M059J (cell line): ENCODE measurements at places on chromosomes 2 and 18. TPM values are rescaled to one million over a fixed set of nuclear protein-coding genes. Genes with fewer than 3 reads are reported as not detected.
A peak's percentile ranks its signal among the peaks of the same experiment; 100 is the strongest.

GRCh38 chr2:47528874-47529273 lies 125.9 kb downstream of the MSH2 start:
- no peak for DNase-seq

- peak; percentile 59 for DNase-seq
Observed at GRCh38 chr2:55618275-55619055, 1.0 kb upstream of the PPP4R3B start.

DNA sequence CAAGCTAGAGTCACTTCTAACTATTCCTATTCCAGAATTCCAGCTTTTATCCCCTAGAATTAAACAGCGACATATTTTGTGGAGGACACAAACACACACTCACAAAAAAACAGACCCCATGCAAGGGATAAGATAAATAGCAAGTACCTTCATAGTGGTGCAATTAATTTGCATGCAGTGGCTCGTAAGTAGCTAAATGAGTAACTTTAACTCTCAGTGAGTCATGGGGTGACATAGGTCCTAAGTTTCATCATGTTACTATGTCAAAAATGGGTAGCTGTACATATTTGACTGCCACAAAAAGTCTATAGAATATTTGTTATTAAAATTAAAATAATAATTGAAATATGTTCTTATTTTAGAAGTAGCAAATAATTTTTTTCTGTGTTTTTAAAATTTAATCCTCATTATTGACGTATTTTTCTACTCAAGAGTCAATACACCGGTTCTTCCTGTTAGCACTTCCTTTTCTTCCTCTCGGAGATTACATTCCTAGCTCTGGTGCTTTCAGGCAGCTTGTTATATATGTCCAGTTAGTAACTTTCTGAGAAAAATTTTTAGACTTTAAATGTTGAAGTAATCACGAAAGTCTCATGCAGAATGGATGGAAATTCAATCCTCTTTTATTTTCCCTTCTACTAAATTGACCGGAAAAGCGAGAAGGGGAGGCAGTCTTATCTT lies 247.0 kb downstream of the KCNH7 start:
- DNase-seq, result peak; percentile 11

DNA sequence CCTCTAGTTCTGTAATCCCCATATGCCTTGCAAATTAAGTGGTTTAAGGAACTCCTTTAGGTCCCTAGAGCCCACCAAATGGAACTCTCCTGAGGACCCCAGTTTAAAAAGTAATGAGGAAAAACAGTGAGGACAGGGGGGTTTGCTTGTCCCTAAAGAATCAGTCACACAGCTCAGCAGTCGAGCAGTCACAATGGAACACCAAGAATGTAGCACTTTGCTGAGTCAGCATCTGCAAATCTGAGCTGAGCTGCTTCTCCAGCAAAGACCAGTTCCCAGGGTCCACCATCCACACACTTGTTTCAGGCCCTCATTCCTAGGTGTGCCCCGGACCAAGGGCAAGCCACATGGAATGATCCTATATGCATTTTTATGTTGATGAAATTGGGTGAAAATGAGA lies 46.2 kb upstream of the NEDD4L start:
- DNase-seq, result no peak

DNA sequence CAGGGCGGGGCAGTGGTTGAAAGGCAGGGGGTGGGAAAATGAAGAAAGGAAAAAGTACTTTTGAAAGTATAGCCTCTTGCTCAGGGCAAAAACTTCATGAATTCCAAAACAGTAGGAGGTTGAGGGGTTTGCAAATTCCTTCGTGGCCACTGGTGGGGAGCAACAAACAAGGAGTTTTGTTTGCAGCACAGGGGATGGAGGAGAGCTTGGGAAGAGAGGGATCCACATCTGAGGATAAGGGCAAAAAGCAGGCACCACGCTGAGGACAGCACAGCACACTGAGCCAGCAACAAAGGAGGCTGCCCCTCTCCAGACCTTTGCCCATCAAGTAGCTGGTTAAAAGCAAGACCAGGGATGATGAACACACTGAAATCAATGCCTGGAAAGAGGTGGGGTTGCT lies 148.9 kb downstream of the TCF4 start:
- DNase-seq, result no peak

DNA sequence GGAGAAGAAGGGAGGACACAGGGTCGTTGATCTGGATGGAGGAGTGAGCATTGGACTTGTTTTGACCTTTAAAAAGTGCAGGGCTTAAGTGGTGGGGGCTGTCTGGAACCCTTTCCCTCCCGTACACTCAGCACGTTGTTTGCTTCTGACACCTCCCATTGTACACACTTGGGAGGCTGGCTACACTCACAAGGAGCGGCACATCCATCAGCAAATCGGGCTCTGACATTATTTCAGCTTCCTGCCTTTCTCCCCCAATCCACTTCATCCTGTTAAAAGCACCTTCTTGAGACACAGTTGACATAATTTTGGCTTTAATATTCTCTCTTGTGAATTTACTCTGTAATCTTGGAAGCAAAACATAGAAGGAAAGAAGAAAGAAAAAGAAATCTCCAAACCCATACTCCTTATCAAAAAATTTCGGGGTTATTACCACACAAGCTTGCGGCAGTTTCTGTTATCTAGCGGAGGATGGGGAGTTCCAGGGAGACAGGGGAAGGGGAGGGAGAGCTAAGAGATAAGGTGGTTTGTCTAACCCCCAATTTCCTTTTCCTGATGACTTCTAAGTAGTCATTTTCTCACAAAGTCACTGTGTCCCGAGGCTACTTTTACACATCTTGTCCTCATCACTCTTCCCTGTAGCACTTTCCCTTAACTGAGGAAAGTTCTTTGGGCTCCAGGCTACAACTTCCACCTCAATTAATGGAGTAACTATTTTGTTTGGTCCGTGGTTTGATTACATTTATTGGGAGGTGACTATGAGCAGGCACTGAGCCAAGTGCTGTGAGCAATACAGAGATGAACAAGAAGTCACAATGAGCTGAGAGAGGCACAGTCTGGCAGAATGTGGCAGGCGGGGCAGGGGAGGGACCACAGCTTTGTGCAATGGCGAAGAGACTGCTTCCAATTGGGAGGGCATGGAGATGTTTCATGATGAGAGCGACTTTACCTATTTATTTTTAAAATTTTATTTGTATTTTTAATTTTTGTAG lies 240.1 kb upstream of the MEX3C start:
- no peak for DNase-seq

GRCh38 chr2:164479460-164479859 lies 141.8 kb downstream of the GRB14 start:
- DNase-seq, result peak; percentile 31

GRCh38 chr2:207357216-207357615 lies 172.5 kb upstream of the CREB1 start:
- no peak for DNase-seq

GRCh38 chr2:20578895-20579825 lies 71.7 kb downstream of the HS1BP3 start:
- DNase-seq, result peak; percentile 99

DNA sequence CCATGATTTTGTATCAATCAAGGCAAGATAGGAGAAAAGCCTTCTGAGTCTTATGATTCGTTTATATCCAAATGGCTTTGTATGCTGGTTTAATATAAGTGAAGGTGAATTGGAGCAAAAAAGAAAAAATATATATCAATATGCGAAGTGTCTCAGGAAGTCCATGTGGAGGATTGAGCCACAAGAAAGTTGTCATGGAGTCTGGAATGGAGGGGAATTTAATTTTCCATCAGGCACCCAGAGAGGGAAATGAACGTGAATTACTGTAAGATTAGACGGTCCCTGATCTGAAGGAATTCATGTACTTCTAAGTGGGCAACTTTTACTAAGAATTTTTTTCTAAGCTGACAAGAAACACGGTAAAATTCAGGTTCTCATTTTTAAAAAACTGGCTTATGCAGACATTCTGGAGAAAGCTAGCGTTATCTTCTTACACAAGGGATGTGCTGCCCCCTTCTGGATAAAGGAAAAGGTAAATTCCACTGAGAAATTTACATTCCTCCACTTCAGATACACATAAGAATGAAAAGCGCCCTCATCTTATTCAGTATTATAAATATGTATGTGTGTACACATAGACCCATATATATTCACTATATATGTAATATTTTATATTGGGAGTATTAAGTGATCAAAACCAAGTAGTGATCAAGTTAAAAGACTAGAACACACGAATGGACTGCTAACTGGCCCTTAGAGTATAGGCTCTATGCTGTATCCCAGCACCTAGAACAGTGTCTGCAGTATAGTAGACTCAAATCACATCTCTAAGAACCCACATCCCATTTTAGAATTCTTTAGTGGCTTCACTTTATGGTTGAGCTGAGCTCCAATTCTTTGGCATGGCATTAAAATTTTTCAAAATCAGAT lies 289.0 kb upstream of the TFPI start:
- peak; percentile 64 for DNase-seq

- no peak for DNase-seq
Observed at GRCh38 chr2:234453216-234453615, 43.7 kb downstream of the ARL4C start.

GRCh38 chr2:174522553-174522952 lies 35.7 kb upstream of the GPR155 start:
- DNase-seq, result no peak

- no peak for DNase-seq
Observed at GRCh38 chr18:51059969-51060368, 30.0 kb downstream of the SMAD4 start.

- peak; percentile 59 for DNase-seq
Observed at GRCh38 chr2:127770973-127771735, 39.8 kb downstream of the WDR33 start.

GRCh38 chr2:213022987-213023386 lies 128.4 kb downstream of the IKZF2 start:
- no peak for DNase-seq

- no peak for DNase-seq
Observed at GRCh38 chr2:64315291-64315960, 138.5 kb upstream of the LGALSL start.

DNA sequence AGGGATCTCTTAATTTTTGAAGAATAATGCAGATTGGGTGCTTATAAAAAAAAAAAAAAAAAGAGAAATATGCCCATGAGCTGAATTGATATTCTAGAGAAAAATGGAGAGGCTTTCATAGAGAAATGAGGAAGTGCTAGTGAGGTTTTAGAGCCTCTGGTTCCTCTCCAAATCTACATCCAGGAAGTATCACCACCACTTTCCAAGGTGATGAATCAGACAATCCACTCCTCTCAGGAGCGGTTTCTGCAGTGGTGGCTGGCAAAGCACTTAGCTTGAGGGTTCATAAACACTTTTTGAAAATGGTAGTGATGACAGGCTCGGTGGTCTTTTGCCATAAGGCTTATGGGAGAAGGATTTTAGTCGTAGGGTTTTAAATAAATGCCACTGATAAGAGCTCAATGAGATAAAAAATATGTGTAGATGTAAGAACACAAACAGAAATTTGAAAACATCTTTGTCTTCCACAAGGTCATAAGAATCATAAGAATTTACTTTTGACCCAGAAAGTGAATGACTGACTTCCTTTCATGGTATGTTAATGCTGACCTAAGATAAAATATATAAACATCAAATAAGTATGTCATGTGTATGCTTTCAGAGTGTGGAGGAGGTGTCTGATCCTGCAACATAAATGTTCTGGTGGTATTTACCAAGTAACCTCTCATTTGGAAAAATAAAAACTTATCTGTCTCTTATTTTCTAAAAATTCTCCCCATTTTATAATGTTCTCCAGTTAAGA lies 42.1 kb upstream of the DSG1 start:
- no peak for DNase-seq

GRCh38 chr2:65361623-65362022 lies 70.8 kb downstream of the SPRED2 start:
- DNase-seq, result no peak

GRCh38 chr2:239327536-239328350 lies 73.1 kb downstream of the HDAC4 start:
- DNase-seq, result no peak

- DNase-seq, result peak; percentile 97
Observed at GRCh38 chr18:58682429-58683069, 11.3 kb downstream of the MALT1 start.

GRCh38 chr18:68763083-68763482 lies 34.8 kb upstream of the CCDC102B start:
- DNase-seq, result peak; percentile 50

DNA sequence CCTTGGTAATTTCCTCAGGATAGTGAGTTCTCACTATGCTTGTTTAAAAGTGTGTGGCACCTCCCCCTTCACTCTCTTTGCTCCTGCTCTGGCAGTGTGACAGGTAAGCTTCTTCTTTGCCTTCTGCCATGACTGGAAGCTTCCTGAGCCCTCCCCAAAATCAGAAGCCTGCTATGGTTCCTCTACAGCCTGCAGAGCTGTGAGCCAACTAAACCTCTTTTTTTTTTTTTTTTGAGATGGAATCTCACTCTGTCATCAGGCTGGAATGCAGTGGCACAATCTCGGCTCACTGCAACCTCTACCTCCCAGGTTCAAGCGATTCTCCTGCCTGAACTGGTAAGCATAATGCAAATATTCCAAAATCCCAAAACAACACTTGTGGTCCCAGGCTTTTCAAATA lies 80.0 kb downstream of the SOWAHC start:
- peak; percentile 49 for DNase-seq

- no peak for DNase-seq
Observed at GRCh38 chr2:182864949-182865570, 1.4 kb downstream of the FRZB start.

- peak; percentile 32 for DNase-seq
Observed at GRCh38 chr2:141021109-141021508, 1109.7 kb downstream of the LRP1B start.

Gene CNDP2
- 25.9 and 31.9 TPM in 2 replicates for total RNA-seq

Gene GALNT13
- total RNA-seq, result 0.05 TPM in 1 of 2 replicates, not detected in the other

Gene BCL11A
- under 0.01 TPM in 1 of 2 replicates, not detected in the other for total RNA-seq

Gene AQP4
- total RNA-seq, result not detected in 2 replicates

Gene CCDC178
- total RNA-seq, result not detected in 2 replicates

Gene TRIM54
- total RNA-seq, result 0.05 TPM in 1 of 2 replicates, not detected in the other

Gene DCC
- 0.17 TPM in 1 of 2 replicates, not detected in the other for total RNA-seq

Gene TEX261
- 61.5 and 107 TPM in 2 replicates for total RNA-seq

Gene SALL3
- total RNA-seq, result not detected in 2 replicates

Gene ALLC
- total RNA-seq, result not detected in 2 replicates

Gene LYG1
- 0.96 TPM in 1 of 2 replicates, not detected in the other for total RNA-seq

Gene CDK5R2
- total RNA-seq, result 0.05 TPM in 1 of 2 replicates, not detected in the other
